ENCODE measurements at places on chromosomes 3 and 15.

DNA sequence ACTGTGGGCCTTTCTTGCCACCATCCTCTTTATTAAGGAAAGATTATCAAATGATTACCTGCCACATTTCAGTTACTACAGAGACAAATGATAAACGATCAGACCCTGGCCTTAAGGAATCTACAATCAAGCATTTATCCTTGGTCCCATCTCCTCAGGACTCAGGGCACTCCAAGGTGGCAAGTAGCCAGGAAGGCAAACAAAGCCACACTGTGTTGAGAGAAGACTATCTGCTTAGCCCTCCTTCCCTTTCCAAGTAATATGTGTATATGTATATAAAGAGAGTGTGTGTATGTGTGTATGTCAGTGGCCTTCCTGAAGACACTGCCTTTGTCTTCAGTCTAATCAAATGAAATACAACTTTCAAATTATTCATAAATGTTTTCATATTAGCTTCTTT, 490.1 kb upstream of the ATP11B start:
- no peak for DNase-seq

DNA sequence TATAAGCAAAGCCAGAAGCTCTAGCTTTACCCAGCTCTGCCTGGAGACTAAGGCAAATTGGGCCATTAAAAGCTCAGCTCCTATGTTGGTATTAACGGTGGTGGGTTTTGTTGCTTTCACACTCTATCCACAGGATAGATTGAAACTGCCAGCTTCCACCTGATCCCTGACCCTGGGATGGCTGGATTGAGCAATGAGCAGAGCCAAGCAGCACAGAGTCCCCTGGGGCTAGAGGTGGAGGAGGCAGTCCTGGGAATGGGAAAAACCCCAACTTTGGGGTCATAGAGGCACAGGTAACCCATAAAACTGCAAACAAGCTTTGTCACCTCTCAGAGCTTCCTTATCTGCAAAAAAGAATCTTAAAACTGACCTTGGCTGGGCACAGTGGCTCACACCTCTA, 6.6 kb downstream of the RHO start:
- no peak for DNase-seq

DNA sequence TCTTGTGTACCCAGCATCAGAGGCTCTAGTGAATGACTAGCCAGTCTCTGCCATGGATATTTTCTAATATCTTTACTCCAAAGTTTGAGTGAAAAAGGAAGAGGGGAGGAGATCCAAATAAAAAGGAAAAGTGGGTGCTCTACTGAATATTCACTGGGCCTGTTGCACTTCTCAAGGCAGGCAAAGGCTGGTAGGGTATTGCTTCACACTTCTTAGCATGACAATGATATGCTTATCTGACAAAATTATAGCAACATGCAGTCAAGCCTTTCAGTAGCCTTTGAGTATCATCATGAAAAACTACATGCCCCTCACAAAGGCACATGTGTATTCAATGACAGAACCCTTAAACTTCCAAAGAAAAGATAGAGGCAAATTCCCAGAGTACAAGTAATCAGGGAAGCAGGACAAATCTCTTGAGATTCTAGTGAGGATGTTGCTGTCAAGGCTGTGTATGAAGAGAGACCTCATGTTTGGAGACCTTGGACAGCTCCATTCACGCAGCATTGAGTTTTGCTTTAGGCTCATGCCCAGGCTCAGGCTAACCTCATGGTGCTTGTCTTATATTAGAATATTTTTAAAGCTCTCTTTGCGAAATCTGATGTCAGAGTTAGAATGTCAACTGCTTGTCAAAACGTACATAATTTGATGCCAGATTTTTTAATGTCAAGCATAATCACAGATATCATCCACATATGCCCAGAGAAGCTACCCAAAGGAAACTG, 506.9 kb downstream of the OCA2 start:
- DNase-seq: no peak

GRCh38 chr3:183896610-183897009, 11.9 kb upstream of the PARL start:
- no peak for DNase-seq

GRCh38 chr3:170383567-170383966, 26.1 kb downstream of the SKIL start:
- no peak for DNase-seq

GRCh38 chr15:66483131-66483566, 14.4 kb downstream of the SNAPC5 start:
- DNase-seq: peak; percentile 86

DNA sequence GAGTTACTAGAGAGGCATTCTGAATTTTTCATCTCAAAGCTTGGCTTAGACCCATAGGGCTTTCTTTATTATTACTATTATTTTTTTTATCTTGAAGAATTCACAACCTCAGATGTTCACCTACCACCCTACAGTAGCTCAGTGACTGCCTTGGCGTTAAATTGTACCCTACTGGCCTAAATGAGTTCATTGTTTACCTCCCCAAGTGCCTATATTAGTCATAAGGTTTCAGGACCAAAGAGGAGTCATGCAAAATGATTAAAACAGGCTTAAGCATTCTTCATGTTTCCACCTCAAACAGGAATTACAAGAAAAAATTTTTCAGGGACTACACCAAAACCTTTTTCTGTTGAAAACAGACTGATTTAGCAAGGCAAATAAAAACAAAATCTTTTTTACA, 751.5 kb downstream of the SQOR start:
- DNase-seq: no peak
